Activated effector memory CD4-positive, alpha-beta T cell treated with Interleukin-2 at 50 U/mL for 16 hours (primary cell): ENCODE measurements at places on chromosomes 7 and 10.
A peak's percentile ranks its signal among the peaks of the same experiment; 100 is the strongest.

- no peak for DNase-seq
Measured at GRCh38 chr10:43622038-43622437, 15.8 kb downstream of the ZNF485 start.

DNA sequence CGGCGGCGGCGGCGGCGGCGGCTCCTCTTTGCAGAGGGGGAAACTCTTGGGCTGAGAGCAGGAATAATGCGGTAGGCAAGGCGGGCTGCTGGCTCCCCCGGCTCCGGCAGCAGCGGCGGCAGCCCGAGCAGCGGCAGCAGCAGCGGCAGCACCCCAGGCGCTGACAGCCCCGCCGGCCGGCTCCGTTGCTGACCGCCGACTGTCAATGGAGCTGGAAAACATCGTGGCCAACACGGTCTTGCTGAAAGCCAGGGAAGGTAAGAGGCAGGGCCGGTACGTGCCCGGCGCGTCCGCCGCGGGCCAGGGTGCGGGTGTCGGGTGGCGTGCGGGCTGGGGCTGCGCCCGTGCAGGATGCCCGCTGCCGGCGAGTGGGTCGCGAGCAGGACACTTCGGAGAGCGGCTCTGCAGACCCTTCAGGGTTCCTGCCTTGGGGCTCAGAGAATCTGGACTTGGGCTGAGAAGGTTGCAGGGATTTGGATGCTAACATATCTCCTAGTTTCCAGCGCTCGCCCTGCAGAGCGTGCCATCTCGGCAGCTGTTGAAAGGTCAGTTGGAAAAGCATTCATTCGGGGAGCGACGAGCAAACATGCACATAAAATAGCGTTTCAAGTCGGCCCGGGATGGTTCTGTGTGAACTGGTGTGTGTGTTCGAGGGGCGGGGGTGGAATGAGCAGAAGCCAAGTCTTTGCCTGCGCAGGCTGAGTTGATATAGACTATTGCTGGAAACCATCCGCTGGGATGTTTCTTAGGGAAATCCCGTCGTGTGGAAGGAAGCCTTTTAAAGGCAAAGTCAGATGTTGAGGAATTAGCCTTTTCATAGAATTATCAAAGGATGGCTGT, 562 bp downstream of the GRK5 start:
- peak; percentile 27 for DNase-seq

DNA sequence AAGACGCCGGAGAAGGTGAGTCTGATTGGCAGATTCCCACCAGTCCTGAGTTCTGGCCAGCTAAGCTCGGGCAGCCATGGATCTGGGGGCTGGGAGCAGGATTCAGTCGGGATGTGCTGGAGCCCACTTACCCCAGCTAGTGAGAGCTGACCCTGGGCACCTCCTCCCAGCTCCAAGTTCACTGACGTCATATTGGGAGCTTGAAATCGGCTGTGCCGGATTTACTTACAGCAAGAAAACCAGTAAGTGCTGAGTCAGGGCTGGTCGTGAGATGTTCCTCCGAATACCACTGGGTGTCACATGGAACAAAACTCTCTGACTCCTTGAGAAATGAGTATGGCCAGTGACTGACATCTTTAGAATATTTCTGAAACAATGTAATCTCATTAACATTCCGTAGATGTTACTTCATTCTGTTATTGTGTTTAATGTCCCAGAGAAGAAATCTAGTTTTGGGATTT, 621.2 kb downstream of the SDK1 start:
- DNase-seq = no peak

GRCh38 chr10:4474829-4475228, 351.2 kb upstream of the AKR1E2 start:
- DNase-seq = no peak

DNA sequence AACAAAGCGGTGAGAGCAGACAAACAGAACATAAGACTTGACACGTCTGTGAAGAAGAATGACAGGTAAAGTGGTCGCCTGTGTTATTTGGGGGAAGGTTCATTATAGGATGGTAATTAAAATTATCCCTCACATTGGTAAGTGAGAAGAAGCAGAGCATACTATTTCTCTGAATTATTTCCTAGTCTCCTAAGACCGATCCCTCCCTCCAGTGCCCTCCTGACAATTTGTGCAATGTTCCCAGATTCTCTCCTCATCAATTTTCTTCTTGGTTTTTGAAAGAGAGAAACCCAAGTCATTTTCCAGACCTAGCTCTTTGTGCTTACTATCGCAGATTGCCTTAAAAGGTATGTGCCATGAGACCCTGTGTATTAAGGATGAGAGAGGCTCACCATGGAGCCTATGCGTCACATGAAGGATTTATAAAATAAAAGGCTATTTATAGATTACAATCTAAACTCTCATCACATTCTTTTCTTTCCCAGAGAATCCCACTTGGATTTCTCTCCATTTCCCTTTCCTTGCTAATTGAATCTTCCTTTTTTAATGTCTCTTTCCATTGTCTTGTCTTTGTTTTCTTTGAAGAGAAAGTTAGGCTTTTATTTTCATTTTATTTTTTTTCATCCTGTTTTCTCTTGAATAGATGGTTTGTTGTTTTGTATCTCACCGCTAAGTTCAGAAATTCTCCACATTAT, 112.0 kb downstream of the PPP1R3A start:
- no peak for DNase-seq

GRCh38 chr10:43215758-43216455, 51.0 kb downstream of the RASGEF1A start:
- DNase-seq = no peak

DNA sequence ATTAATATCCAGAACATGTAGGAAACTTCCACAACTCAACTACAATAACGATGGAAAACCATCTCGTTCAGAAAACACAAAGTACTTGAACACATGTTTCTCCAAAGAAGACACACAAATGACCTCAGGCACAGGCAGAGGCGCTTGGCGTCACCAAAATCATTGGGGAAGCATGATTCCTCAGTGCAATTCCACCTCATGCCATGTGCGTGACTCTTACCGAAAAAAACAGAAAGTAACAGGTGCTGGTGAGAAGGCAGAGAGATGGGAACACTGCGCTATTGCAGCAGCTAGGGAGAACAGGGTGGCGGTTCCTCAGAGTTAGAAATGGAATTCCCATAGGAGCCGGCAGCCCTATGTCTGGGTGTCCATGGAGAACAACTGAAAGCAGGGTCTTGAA, 390.0 kb downstream of the DNAJB6 start:
- DNase-seq = no peak

DNA sequence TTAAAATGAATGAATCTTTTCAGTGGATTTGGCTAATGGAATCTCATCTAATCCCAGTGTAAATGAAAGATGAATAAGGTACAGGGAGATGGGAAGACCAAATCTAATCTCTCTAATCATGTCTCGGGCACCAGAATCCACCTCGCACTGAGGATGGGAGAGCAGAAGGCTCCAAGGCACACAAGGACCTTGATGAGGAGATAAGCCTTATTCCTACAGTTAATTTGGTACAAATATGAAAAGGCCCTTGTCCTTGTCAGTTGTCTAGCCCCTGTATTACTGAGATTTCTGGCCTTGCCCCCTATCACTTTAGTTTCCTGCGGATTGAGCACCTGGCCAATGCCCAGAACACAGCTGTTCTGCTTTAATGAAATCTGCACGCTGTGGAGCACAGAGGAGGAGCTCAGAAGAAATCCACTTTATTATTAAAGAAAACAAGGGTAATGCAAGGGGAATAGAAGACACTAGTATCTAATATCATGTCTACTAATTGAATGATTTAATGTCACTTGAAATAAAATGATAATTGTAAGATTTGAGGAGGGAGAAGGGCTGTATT, 321.4 kb upstream of the HGF start:
- no peak for DNase-seq

- no peak for DNase-seq
Measured at GRCh38 chr10:5229019-5229418, 32.4 kb downstream of the AKR1C4 start.

DNA sequence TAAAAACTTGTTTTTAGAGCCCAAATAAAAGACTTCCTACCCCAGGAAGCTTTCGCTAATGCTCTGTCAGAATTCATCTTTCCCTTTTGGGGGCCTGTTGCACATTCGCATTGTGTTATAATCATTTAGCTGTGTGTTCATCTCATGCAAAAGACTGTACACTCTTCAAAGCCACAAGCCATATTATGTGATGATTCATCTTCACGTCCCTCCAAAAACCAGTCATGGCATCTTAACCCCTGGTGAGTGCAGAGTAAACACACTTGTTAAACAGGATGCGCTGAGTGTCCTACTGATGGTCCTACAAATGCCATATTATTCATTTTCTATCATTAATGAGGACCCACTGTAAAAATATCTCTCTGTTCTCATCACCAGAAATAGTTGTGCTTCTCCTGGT, 235.4 kb downstream of the KIAA1217 start:
- DNase-seq = no peak

DNA sequence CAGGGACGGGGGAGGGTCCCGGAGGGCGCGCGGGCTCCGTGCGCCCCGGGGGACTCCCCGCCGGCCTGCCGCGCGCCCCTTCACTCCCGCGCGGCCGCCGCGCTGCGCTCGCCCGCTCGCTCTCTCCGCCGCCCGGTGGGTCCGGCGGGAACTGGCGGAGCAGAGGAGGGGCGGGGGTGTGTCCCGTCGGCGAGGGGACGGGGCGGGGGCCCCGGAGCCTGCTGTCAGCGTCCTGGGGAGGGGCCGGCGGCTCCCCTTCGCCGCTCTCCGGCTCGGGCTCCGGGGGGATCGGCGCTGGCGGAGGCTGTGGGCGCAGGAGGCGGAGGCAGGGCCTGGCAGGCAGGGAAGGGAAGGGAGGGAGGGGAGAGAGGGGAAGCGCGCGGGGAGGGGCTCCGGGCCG, at the start of gene SH3PXD2A:
TSS of gene SH3PXD2A (minus strand) at position 153 of the 400 bp plus-strand sequence. CDS start 310 bp downstream, outside the sequence.
- DNase-seq = no peak

GRCh38 chr7:157712666-157713235, 375.9 kb downstream of the DNAJB6 start:
- no peak for DNase-seq

DNA sequence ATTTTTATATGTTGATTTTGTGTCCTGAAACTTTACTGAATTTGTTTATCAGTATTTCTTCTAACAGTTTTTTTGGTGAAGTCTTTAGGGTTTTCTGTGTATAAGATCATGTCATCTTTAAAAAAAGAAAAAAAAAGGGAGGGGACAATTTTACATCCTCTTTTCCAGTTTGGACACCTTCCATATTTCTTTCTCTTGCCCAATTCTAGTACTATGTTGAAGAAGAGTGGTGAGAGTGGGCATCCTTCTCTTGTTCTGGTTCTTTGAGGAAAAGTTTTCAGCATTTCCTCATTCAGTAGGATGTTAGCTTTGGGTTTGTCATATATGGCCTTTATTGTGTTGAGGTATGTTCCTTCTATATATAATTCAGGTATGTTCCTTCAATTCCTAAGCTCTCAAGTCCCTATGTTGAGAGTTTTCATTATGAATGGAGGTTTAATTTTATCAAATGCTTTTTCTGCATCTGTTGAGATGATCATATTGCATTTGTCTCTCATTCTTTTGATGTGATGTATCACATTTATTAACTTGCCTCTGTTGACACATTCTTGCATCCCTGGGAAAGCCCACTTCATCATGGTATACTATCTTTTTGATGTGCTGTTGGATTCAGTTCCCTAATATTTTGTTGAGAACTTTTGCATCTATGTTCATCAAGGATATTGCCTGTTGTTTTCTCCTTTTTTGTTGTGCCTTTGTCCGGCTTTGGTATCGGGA, 12.1 kb downstream of the TAS2R40 start:
- DNase-seq = no peak

GRCh38 chr7:140475747-140476333, 3.5 kb downstream of the MKRN1 start:
- peak; percentile 8 for DNase-seq

GRCh38 chr7:47688311-47689100, 106.6 kb upstream of the TNS3 start:
- DNase-seq = no peak

DNA sequence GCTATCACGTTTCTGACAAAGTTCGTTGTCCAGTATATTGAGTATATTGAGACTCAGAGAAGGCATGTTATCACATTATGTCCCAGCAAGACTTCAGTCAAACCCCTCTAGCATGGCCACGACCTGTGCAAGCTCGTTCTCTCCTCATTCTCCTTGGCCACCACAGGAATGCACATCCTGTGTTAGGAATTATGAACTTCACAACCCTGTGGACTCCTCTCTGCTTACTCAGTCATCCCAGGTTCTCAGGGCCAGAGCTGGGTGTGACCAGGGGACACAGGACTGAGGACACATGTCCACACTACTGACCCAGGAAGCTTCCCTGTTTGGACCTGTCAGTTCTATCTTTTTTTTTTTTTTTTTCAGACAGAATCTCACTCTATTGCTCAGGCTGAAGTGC, 4.4 kb downstream of the SH2D4B start:
- DNase-seq = no peak

GRCh38 chr10:32141018-32141807, 85.0 kb upstream of the KIF5B start:
- no peak for DNase-seq

DNA sequence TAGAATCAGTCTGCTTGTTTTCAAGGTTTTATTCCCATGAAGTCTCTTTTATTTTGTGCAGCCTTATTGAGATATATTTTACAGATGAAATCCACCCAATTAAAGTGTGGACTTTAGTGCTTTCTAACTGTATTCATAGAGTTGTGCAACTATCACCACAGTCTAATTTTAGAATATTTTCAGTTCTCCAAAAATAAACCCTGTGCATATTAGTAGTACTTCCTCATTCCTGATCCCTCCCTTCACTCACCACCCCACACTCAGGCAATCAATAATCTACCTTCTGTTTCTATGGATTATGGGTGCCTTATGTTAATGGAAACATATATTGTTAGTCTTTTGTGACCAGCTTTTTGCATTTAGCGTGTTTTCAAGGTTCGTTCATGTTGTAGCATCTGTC, 185.7 kb upstream of the TMEM72 start:
- DNase-seq = no peak

DNA sequence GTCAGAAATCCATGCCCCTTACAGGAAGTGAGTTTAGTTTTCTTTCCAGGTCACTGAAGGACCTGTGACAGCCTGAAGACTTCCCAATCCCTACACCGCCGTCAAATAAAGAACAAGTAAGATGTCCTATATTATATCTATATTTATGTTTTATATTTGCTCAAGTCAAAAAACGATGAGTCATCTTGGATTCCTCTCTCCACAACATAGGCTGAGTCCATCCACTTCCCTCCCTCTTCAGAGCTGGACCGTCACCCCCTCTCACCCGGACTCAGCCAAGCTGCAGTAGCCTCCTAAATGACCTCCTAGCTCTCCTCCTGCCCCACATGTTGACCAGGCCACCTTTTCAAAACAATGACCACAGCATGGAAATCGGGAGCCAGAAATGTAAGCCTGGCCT, 53.5 kb downstream of the GLI3 start:
- DNase-seq = no peak
